MM.1S (cell line): ENCODE measurements at places on chromosomes 6 and 20.

DNA sequence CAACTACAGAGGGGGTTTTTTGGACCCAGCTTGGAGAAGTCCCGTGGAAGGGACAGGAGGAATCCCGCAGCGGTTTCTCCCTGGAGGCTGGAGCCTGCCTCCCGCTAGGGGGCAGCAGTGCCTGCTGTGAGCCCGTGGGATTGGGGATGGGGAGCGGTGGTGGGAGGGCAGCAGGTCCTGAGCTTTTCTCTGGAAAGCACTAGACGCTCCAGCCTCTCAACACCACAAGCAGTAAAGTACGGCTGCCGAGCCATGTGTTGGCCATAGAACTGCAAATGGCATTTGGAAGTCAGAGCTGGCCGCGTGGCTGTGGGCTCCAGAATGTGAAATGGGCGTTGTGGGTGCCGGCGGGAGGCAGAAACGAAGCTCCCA is 47.8 kb downstream of the GMPR start:
- peak; percentile 17 for DNase-seq

DNA sequence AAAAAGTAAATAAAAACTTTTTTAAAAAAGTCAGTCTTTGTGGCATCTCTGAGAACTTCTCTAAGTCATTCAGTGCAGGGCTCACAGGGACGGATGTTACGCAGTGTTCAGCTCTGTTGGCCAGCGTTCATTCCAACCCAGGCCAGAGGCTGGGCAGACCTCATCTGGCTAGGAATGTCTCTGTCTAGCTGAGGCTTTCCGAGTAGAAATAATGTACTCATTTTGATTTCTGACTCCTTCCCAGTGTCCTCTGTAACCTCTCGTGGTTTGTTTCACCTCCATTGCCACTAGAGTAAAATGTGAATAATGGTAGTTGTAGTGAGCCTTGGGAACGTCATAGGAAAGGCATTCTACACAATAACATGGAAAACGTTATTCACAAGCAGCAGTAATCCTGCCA is 135.1 kb downstream of the TMEM242 start:
- no peak for DNase-seq

DNA sequence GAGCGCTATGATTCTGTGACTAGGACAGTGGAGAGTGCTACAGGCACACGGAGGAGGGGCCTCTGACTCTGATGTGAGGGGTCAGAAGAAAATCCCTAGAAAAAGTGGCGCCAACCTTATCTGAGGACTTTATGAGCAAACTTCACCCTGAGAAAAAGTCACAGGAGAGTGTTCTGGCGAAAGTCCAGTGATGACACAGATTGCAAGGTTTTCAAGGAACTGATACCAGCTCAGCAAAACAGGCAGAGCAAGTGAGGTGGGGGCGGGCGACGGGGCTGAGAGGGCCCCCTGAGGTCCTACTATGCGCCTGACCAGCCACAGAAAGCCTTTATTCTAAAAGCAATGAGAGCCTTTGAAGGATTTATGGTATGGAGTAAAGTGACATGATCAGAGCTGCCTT is 73.3 kb downstream of the SLC22A23 start:
- DNase-seq, result no peak

GRCh38 chr20:33240923-33241322 is 5.1 kb downstream of the BPIFA1 start:
- DNase-seq, result no peak

DNA sequence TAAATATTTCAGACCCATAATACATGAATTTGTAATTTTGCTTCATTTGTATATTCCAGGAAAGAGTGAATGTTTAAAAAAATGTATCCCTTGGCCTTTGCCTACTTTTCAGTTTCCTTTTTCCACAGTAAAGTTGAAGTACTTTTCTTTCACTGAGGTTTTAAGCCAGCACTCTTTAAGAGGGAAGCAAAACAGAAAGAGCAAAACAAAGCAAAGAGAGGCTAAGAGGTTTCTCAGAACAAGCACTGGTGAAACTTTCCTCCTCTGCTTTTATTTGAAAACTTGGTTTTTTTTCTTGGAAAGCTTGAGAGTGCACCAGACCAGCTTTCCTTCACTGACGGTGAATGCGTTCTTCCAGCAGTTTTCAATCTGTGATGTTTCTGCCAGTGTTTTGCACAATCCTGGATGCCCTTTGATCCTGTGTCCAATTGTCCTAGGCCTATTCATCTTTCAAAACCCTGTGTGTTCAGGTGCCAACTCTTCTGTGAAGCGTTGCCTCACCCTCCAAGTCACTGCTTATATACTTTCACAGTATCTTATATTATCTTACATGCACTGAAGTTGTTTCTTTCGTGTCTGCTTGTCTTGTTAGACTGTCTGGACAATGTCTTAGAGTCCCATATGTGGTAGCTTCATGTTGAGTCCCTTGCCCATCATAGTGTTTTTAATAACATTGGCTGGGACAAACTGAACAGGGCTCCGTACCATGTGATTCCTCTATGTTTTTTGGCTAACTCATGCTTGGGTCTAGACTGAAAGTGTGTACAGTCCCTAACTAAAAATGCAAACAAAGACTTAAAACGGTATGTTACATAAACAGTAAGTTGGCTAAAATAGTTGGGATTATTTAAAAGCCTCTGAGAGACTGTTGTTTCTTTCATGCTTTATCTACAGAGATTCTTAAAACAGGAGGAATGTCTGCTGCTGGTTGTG is 1.9 kb downstream of the RNF217 start:
- no peak for DNase-seq
